Skeletal muscle cell (primary cell): ENCODE measurements at places on chromosomes 1 and 21.

DNA sequence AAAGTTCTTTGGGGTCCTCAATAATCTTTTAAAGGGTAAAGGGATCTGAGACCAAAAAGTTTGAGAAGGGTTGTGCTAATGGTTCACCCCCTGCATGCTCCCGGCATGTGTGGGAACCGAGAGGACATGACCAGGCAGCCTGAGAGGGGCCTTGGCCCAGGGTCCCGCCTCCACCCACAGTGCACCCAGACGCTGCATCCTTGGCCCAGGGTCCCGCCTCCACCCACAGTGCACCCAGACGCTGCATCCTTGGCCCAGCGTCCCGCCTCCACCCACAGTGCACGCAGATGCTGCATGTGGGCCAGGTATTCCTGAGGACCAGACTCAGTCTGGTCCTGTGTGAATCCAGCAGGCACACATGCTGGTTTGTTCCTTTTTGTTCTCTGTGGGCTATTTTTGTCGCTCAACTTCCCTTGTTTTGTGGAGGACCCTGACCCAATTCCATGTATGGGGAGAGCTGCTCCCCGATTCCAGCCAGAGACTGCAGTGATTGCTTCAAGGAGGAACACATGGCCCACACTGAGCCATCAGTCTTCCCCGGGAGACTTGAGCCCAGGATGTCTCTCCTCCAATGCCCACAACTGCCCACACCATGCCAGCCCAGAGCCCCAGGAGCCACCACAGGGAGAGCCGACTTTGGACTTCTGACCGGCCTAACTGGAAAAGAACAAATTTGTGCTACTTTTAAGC, 3.5 kb downstream of the NPHP4 start:
- DNase-seq, result no peak

- DNase-seq, result no peak
Observed at GRCh38 chr1:248840946-248841345, 2.9 kb downstream of the ZNF672 start.

DNA sequence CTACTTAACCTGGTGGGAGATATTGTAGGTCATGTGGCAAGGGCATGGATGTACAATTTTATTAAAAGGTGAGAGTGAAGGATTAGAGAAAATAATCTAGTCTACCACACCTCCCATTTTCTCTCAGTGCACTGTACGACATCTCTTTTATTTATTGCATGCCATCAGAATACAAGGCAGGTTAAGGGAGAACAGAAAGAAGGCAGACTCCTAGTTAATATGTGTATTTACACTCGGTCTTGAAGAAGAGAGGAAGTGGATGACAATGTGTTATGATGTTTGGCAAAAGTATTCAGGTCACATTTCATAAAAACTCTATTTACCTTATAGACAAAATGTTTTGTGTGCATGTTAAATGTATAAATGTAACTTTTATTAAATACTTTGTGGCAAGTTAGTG, 306.1 kb downstream of the CTH start:
- no peak for DNase-seq

GRCh38 chr1:202130297-202130721, 7.6 kb downstream of the GPR37L1 start:
- no peak for DNase-seq

DNA sequence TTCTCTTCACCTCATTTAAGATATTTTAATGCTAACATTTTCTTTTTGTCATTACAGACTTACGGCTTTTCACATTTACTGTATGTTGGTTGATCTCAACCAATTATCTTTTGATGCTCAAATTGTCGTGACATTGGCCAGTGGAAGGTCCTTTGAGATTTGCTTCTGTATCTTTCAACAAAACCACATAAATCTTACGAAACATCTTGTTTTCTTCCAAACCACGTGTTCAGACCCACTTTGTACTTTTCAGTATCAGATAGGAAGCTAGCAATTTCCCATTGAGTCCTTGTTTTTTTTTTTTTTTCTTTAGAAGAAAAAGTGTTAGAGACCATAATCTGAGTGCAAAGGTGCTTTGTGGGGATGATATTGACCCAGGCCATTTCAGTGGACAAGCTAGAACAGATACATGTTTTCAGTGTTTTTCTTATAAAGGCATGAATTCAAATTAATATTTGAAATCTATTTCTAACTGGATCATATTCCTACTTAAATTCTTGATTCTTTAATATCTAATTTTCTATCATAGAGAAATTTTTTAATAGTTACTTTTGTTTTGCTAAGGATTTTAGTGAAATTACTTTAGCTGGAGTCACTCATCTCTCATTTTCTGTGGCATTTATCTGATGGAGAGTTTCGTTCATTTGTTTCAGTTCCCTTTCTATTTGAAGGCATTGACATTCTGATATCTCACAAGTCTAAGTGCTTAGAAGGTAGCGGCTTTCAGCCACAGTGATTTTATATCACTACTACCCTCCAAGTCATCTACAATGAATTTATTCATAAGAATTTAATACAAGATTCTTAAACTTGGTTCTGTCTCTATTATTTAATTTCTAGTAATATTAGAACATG, 26.7 kb downstream of the ATG4C start:
- DNase-seq, result no peak

GRCh38 chr1:32801096-32801715, 16.0 kb downstream of the YARS1 start:
- no peak for DNase-seq

GRCh38 chr1:3533067-3534048, 78.0 kb downstream of the MEGF6 start:
- no peak for DNase-seq

GRCh38 chr1:25804964-25805862, 5.2 kb downstream of the SELENON start:
- DNase-seq, result no peak

GRCh38 chr21:43812139-43812821, 22.9 kb downstream of the RRP1 start:
- DNase-seq, result no peak

DNA sequence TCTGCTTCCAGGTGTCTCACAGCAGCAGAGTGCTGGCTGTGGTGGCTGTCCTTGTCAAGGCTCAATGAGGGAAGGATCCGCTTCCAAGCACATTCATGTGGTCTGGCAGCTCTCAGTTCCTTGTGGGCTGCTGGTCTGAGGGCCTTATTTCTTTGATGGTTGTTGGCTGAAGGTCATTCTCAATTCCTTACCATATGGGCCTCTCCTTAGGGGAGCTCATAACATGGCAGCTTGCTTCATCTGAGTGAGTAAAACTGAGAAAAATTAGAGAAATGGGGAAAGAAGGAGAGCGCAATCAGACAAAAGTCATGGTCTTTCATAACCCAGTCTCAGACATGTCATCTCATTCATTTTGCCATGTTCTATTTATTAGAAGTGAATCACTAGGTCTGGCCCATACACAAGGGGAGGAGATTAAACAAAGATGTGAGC, 81.7 kb upstream of the TSPAN2 start:
- no peak for DNase-seq

DNA sequence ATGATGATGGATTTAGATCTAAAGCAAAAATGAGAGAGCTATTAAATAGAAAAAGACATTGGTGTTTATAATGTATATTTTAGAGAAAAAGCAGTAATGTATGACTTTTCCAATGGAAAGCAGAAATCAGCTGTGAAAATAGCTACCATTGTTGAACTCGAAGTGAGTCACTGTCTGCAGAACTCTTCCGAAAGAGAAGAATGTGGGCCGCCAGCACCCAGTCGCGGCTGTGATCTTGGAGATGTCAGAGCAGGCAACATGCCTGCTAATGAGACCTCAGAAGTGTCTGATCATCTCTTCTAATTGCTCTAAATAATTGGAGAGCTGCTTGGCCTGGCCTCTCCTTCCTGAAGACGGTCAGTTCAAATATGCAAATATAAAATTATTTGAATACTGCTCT, 333.6 kb upstream of the RUNX1 start:
- DNase-seq, result no peak

- no peak for DNase-seq
Observed at GRCh38 chr1:35475356-35475755, 81.8 kb downstream of the KIAA0319L start.

GRCh38 chr1:94553931-94554330, 12.4 kb upstream of the F3 start:
- no peak for DNase-seq

- no peak for DNase-seq
Observed at GRCh38 chr21:23887725-23888306, 1719.5 kb downstream of the MRPL39 start.

DNA sequence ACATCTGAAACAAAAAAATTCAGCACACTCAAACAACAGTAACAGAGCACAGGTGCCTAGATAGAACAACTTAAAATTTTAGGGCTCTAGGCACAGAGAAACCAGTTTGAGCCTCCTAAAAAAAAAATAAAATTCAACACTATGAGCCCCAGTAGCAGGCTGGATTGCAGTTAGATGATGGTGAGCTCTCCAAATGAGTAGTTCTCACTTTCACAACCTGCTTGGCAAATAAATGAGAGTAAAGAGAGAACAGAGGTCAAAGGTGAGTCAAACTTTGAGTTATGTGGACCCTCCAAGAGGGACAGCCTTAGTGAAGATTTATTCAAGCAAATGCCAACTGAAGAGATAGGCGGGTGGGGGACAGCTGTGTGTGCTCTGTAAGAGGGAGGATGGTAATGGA, 3.6 kb downstream of the BEND5 start:
- DNase-seq, result no peak

DNA sequence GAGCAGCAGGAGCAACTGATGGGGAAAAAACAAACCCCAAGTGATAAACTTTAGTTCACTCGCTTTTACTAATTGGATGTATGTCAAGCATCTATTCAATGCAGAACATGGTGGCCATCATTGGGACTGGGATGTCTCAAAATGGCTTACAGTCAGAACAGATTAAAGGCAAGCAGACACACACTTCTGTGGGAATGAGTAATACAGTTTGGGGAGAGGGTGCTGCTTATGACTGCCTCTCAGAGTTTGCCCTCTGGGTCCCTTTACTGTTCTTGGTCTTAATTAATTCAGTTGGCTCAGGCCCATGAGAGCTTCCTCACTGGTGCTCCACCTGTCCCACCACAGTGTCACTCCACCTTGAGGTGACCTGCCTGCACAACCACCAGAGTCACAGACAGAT, 119.5 kb downstream of the TBX19 start:
- no peak for DNase-seq

- DNase-seq, result no peak
Observed at GRCh38 chr21:41250519-41250918, 66.1 kb upstream of the FAM3B start.

DNA sequence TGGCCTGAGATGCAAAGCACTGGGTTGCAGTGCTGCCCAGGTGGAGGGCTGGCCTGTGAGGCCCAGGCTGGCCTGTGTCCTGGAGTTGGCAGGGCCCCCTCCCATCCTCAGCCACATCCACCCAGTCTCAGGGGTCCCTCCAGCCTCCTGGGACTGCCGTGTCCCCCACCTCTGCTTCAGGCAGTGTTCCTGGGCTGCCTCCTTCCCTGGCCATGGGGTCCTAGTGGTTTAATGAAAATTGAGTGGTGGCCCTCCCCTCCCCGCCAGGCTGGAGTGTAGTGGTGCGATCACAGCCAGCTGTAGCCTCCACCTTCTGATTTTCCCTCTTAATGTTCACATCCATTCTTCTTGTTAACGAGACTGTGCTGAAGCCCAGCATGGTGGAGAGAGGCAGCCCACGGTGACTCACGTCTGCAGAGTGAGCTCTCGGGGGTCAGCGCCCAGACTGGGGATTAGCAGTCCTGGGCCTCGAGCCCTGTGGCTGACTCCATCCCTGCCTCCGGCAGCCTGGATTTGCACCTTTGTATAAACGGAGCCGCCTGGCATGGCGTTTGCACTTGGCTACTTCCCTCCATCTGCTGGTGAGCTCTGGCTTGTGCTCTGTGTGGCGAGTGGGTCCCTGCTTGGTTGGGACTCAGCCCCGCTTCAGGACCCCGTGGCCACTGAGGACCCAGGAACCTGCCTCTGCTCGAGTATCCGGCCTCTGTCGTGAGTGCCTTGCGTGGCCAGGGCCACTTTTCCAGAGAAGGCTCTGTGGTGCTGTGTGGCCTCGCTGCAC, 6.9 kb downstream of the MIB2 start:
- peak; percentile 32 for DNase-seq

DNA sequence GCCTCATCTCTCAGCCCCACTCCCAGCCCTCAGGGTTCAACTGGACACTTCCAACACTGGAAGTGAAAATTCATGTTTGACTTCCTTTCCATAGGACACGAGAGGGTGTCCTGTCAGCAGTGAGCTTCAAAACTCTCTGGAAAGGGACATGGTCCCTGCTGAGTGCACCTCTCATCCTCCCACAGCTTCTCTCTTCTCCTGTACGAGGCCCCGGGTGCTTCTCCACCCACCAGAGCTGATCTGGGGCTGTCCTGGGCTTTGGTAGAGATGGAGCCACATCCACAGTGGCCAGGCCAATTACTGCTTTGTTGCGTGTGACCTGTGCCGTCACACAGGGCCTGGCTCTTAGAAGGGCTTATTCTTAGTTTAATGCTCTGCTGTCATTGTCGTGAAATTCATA, 182.3 kb downstream of the RRAGC start:
- DNase-seq, result no peak

DNA sequence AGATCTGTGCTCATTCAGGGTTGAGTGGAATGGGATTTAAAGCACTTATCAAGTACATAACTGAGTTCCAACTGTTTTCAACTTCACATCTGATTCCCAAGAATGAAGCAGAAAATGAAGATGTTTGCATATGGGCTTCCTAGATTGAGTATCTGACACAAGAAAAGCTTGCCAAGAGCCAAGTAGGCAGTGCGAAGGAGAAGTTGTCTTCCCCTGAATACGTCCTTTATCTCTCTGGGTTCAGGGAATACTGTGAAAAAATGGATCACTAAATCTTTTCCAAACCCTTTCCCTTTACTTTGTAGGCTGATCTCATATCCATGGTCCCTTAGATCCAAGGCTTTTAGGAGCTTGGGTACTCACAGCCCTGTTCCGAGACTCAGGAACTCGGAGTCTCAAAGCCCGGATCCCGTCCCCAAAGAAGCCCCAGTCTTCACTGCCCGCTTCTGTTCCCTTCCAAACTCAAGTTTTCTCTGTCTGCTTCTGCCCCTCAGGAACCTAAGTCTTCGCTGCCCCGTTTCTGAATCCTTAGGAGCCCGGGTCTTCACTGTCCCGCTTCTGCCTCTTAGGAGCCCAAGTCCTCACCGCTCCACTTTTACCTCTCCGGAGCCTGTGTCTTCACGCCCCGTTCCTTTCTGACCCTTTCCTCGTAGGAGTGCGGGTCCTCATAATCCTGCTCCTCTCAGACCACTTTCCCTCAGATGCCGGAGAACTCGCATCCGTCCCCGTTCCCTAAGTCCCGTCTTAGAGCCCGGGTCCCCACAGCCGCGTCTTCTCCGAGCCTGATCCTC, 616 bp downstream of the TAF12 start:
- DNase-seq, result no peak

- no peak for DNase-seq
Observed at GRCh38 chr1:207847116-207847515, 63.8 kb downstream of the CD34 start.

GRCh38 chr1:84101204-84101603, 42.9 kb upstream of the PRKACB start:
- DNase-seq, result no peak

- no peak for DNase-seq
Observed at GRCh38 chr1:55064861-55065263, 25.5 kb downstream of the PCSK9 start.

- no peak for DNase-seq
Observed at GRCh38 chr21:41578083-41578482, 70.1 kb upstream of the TMPRSS2 start.

GRCh38 chr1:50970509-50970887, 453 bp downstream of the CDKN2C start:
- DNase-seq, result no peak
